Activated naive CD4-positive, alpha-beta T cell treated with anti-CD3 and anti-CD28 coated beads, Interleukin-2, amount 50 U/mL, for 16 hours (primary cell): ENCODE measurements at places on chromosomes 11 and 22.

GRCh38 chr22:39078329-39078728 is 1.3 kb downstream of the APOBEC3G start:
- no peak for DNase-seq

DNA sequence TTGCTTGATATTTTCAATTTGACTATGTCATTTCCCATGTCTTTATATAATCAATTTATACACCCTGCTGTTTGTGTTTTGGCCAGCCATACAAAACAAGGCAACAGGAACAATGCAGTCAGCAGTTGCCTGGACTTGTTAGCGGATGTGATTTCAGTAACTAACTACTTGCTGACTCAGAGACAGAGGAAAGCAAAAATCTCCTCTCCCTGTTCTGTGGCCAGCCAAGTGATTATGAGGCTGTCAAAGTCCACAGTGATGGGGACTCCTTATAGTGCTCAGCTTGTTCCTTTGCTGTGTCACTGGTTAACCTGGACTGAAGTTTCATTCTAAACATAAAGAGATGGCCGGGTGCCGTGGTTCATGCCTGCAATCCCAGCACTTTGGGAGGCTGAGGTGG is 32.6 kb upstream of the APLP2 start:
- DNase-seq: no peak

DNA sequence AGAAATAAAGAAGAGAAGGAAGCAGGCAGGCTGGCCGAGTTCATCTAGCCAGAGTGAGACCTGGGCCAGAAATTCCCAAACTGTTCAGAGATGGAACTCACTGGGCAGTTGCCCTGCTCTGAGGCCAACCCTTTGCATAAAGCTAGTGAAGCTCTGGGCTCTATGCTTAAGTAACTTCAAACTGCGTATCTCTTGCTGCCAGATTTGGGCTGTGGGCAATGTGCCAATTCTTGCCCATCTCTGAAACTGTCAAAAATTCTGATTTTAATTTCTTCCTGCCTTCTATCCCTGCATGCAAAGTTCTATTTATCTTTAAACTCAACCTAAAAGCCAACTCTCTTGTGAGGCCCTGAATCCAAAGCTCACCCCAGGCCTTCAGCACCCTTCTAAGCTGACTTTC is 36.2 kb upstream of the HEPHL1 start:
- no peak for DNase-seq

GRCh38 chr11:47425611-47426010 is 628 bp downstream of the PSMC3 start:
- DNase-seq: no peak

- no peak for DNase-seq
Observed at GRCh38 chr11:7787239-7787638, 9.5 kb downstream of the OR5P2 start.

- DNase-seq: no peak
Observed at GRCh38 chr11:86196085-86196696, 48.4 kb upstream of the EED start.

DNA sequence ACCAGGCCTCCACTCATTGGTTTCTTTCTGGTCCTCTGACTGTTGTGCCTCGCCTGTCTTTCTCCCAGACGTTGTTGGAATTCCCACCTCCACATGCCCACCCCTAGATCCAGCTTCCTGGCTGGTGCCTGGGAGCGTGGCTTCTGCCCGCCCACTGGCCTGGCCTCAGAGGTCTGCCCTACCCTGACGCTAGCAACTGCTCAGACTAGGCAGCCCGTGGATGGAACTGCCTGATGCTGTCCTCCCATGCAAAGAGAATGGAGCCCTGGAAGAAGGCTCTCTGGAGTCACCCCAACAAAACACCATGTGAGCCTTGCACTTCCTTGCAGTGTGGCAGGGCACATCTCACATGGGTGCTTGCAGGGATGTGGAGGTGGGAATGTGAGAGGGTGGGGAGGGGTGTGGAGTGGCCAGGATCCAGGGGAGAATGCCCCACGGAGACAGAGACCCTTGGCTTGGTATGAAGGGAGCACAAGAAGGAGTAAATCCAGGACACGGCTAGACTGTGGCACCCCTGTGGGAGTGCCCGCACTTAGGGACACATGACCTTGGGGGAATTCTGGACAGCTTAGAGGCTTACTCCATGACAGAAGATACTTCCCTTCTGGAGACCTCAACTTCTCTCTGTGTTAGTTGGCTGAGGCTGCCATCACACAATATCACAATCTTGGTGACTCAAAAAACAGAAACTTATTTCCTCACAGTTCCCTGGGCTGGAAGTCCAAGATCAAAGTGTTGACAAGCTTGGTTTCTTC is 22.5 kb upstream of the ADA2 start:
- no peak for DNase-seq

GRCh38 chr11:8593455-8593854 is 573 bp downstream of the STK33 start:
- no peak for DNase-seq

DNA sequence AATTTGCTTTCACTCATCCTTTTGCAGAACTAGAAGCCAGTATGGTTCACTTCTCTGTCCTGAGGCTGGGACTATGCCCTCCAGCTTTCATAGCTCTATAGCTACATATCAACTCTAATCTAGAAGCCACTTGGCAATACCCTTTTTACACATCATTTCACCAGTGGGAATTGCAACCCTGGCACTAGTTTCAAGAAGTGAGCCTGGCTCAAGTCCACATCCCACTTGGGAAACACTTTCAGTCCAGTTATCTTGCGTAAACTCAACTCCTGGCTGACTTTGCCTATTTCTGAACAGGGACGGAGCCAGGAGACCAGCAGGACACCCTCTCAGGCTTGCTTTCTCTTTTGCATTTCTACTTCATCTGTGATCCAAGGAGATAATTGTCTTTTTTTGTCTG is 19.9 kb upstream of the FAT3 start:
- DNase-seq: no peak

DNA sequence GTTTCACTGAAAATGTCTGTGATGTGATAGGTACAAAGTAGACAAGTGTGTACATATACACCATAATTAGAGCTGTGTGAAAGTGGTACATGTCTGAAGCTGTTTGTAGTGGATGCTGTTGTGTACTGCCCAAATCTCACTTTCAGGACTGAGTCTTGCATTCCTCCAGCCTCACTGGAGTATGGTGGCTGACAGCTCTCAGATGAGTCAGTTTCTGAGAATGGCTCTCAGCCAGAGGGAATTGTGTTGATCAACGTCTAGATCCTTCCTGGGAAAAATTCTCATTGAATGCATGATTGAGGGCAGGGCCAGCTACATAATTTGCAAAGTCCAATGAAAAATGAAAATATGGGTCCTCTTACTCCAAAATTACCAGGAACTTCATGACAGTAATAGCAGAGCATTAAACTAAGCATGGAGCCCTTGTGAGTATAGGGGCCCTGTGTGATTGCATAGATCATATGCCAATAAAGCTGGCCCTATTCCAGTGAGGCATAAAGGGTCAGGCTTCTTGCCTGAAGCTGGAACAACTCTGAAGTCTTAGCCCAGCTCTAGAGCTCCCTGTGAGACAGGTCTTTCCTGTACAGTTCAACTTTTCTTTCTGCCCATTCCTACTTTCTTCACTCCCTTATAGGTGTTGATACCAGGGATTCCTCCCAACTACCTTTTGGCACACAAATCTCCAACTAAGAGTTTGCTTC is 10.8 kb upstream of the CYP2R1 start:
- no peak for DNase-seq

- DNase-seq: no peak
Observed at GRCh38 chr11:66224226-66224855, 44.1 kb upstream of the RAB1B start.

DNA sequence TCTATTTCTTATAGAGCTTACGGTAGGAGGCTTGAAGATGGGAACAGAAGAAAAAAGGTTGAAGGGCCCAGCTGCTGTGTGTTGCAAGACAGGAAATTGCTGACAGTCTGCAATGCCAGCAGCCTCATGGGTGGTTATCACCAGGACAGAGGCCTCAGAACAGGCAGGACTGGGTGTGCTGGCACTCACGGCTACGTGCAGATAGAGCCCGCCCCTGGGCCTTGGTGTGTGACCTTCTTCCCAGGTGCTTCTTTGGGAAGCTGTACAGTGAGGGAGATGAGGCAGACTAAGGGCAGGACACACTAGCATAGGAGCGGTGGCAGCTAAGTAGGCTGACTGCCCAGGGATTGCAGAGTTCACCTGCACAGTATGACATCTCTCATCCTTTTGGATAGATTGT is 12.6 kb downstream of the PRAME start:
- no peak for DNase-seq

DNA sequence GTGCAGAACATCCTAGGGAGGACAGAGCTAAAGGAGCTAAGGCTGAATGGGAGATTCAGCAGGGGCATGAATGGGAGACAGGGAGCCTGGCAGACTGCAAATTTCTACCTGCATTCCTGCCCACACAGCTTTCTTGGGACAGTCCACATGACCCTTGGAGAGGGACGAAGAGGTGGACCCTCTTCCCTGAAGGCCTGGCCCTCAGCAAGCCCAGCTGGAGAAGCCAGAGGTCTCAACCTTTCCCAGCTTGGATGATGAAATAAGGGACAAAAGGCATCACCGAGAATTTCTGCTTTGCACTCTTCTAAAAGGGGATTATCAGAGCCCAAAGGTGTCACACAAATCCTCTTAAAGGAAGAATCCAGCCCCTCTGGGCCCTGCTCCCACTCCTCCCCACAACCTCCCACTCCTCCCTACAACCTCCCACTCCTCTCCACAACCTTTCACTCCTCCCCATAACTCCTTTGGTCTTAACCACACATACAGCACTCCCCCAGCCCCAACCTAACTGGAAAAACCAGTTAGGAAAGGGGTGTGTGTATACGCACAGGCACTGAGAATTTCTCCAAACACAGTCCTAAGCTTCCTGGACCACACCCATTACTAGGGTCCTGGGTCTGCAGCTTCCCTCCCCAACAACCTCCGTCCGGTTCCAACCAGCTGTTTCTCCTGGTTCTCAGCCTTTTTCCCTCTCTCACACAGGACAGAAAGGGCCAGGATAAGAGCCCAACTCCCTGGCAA is 38.4 kb downstream of the RPL27A start:
- DNase-seq: no peak

GRCh38 chr11:134132808-134133207 is 63.9 kb downstream of the JAM3 start:
- no peak for DNase-seq

DNA sequence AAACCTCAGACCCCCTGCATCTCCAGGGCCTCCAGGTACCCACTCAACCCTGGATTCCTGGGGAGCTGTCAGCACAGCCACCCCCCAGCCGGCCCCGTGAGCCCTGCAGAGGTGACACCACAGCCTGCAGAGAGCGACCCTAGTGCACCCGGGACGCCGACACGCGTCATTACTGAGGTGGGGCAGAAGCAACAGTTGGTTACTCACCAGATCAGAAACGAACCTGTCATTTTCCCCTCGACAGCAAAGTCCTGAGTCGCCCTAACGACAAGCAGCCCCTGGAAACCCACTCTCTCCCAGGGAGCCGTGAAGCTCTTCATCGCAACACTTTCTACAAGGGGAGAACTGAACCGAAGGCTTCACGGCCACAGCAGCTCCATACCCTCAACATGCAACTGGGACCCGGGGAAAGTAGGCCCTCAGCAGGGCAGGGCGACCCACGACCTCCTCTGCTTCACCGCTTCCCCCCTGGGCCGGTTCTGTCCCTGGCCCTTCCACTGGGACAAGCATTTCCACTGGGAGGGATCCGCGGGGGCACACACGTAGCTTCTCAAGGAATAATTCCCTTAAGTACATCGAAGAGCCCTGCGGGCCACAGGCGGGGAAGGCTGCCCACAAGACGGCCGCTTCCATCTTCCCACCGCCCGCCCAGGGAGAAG is 1.6 kb downstream of the BRD1 start:
- peak; percentile 72 for DNase-seq

GRCh38 chr11:122723576-122723975 is 68.1 kb downstream of the UBASH3B start:
- DNase-seq: no peak

- DNase-seq: no peak
Observed at GRCh38 chr22:28978158-28978557, 83.5 kb downstream of the C22orf31 start.

- no peak for DNase-seq
Observed at GRCh38 chr11:59214141-59214893, 1.6 kb upstream of the MPEG1 start.

DNA sequence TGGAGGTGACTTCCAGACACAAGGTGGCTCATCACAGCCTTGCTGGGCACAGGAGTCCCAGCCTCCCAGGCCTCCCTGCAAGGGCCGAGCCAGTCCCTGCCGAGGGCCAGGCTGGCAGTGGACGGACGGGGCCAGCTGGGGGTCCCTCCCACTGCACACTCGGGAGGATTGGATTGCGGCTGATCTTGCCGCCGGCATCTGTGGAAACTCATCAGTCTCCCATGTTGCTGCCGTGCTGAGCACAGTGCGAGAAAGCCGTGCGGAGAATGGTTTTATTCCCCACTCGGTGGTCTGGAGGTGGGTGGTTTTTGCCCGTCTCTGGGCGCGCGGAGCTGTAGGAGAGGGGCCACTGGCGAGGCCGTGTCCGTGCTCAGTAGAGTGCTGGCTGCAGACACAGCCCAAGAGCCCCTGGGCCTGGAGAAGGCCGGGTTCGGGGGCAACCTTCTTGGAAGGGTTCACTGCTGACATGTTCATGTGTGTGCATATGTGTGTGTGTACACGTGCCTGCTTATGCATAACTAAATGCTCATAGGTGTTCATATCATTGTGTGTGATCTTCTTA is 1246.4 kb downstream of the BRD1 start:
- no peak for DNase-seq

DNA sequence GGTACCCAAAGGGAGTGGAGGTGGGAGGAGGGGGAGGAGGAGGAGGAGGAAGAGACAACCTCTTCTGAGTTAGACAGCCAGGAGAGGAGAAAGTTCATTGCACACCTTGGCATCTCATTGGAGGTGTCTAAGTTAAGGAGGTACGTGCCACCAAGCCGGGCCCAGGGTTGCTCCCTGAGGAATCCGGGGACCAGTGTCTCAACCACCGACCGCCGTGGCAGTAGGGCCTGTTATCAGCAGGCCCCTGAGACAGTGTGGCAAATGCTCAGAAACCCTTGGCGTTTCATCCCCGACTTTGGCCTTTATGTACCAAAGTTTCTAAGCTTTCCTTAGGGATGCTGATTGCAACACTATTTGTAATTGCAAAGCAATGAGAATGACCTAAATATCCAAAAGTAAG is 95.0 kb upstream of the NNMT start:
- no peak for DNase-seq

DNA sequence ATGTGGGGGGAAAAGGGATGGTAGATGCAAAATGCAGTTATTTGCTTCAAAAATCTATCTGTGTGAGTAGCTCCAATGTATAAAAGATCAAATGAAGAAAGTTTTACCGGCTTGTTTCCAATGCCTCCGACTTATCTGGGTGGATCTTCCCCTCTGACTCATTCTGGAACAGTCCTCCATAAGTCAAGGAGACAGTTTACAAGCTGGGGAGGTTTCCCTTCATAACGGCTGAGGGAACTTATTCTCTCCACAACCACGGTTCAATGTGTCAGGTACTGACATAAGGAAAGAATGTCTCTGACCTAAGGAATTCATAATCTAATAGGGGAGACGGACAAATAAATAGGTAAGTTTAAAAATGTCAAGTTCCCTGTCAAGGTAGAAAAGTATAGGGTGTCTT is 49.7 kb upstream of the BIRC3 start:
- DNase-seq: no peak

GRCh38 chr11:86957976-86958646 is 2.9 kb upstream of the FZD4 start:
- no peak for DNase-seq
